ENCODE measurements at places on chromosomes 13 and 19.

DNA sequence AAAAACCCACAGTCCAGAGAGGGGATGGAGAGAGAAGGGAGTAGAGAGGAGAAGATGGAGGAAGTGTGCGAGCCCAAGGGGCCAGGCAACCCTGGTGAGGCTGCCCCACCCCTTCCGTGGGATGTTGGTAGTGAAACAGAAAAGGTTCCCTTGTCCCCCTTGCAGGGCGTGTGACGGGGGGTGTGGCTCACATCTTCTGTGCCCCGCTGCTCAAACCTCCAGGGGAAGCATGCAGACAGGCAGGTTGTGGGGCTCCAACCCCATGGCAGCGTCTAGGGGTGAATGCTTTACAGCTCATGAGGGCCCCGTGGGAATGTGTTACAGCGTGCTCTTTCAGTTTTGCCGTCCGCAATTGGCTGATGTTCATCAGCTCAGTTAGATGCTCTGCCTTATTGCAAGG, 14.7 kb upstream of the EVI5L start:
- DNase-seq = no peak

- DNase-seq = no peak
Measured at GRCh38 chr13:73957889-73958288, 176.3 kb downstream of the KLF12 start.

- DNase-seq = no peak
Measured at GRCh38 chr19:39566064-39566463, 26.1 kb upstream of the EID2 start.

DNA sequence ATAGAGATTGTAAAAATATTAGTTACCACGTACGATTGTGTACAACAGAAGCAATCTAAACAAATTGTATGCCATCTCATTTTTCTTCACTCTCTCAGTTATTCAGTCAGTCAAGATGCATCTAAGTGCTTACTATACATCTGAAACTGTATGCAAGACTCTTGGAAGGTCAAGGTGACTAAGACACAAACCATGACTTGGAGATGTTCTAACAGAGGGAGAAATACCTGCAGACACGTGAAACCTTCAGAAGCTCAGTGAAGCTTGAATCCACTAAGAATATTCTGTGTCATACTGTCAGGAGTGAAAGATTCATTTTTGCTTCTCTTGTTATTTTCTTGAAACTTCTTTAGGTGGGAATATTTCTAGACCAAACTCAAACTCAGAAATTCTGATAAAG, 365.4 kb downstream of the ITGBL1 start:
- DNase-seq = no peak

GRCh38 chr13:21549633-21550032, 54.3 kb downstream of the MICU2 start:
- no peak for DNase-seq

GRCh38 chr19:22517496-22518411, 95.6 kb upstream of the ZNF98 start:
- DNase-seq = no peak

GRCh38 chr19:43438291-43439031, 23.8 kb downstream of the TEX101 start:
- DNase-seq = peak; percentile 47

GRCh38 chr19:791567-792305, 5.5 kb upstream of the PTBP1 start:
- peak; percentile 90 for DNase-seq

DNA sequence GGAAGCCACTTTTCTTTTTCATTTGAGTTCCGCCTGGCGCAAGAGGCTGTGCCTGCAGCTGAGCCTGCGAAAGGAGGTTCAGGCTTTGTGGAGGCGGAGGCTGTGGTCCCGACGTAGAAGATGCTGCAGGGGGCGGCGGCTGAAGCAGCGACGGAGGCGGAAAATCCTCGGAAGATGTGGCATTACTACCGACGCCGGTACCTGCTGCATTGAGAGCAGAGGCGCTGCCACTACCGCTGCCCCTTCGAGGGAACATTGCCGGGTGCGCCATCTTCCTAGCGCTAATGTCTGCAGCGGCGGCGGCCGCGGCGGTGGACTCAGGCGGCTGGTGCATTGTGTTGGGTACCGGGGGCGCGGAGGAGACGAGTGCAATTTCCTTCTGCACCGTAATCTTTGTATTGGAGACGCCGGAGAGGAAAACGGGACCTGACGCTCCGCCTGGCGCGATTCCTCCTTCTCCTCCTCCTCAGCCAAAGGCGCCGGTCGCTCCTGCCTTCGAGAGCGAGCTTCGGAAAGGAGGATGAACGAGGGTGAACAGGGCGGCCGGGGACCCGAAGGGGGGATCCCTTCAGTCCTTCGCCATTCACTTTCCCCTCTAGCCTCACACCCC, at the start of gene TSC22D1:
TSS of gene TSC22D1 (minus strand) at position 590 of the 610 bp plus-strand sequence. CDS start at position 334, 256 bp downstream.
- peak; percentile 68 for DNase-seq

- DNase-seq = peak; percentile 97
Measured at GRCh38 chr19:12784394-12784870, 6.9 kb upstream of the JUNB start.

GRCh38 chr13:80339912-80340650, 845 bp downstream of the SPRY2 start:
- peak; percentile 63 for DNase-seq

DNA sequence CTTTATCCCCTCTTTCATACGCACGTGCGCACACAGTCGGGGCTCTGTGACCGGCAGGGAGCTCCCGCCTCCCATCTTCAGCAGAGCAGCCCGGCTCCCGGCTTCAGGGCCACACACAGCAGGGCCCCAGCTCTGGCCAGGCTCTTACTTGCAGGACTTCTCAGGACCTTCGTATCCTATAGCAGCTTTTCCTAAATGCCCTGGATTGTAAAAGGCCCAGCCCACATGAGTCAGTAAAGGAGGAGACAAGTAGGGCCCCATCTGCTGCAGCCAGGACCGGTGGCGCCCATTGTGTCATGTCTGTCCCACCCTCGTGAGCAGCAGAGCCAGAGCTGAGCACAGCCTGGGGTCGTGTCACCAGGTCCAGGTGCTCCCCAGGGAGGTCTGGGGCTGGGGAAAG, 107.6 kb upstream of the VSTM2B start:
- DNase-seq = no peak

DNA sequence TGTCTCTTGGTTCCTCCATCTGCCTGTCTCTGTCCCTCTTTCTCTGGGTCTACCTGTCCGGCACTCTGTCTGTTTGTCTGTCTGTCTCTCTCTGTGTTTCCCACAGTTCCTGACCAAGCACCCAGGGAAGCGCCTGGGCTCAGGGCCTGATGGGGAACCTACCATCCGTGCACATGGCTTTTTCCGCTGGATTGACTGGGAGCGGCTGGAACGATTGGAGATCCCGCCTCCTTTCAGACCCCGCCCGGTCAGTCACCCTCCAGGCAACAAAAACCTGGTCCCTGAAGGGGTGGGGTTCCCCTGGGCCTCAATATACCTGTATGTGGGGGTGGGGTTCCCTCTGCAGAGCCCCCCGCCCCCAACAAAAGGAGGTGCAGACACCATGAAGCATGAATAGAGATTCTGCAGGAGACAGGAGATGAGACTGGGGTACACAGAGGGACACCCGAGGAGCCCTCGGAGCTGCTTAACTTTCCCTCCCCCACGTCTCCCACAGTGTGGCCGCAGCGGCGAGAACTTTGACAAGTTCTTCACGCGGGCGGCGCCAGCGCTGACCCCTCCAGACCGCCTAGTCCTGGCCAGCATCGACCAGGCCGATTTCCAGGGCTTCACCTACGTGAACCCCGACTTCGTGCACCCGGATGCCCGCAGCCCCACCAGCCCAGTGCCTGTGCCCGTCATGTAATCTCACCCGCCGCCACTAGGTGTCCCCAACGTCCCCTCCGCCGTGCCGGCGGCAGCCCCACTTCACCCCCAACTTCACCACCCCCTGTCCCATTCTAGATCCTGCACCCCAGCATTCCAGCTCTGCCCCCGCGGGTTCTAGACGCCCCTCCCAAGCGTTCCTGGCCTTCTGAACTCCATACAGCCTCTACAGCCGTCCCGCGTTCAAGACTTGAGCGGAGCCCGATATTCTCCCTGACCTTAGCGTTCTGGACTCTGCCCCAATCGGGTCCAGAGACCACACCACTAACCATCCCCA, 2.6 kb upstream of the CACNG7 start:
- DNase-seq = peak; percentile 62

DNA sequence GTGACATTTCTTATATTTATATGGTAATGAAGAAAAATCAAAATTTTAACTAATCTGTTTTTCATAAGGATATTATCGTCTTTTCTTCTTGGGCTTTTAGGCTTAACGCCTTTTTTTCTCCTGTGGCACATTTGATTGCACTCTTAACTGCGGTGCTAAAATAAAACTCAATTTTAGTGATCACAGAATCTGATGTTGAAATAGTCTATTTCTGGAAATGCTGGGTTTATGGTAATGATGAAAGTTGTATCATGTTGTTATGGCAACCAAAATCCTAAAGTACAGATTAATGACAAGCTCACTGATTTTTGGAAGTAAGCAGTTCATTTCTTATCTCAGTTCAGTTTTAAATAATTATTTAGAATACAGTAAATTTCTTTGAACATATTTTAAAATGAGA, 85.3 kb downstream of the COG6 start:
- DNase-seq = no peak

DNA sequence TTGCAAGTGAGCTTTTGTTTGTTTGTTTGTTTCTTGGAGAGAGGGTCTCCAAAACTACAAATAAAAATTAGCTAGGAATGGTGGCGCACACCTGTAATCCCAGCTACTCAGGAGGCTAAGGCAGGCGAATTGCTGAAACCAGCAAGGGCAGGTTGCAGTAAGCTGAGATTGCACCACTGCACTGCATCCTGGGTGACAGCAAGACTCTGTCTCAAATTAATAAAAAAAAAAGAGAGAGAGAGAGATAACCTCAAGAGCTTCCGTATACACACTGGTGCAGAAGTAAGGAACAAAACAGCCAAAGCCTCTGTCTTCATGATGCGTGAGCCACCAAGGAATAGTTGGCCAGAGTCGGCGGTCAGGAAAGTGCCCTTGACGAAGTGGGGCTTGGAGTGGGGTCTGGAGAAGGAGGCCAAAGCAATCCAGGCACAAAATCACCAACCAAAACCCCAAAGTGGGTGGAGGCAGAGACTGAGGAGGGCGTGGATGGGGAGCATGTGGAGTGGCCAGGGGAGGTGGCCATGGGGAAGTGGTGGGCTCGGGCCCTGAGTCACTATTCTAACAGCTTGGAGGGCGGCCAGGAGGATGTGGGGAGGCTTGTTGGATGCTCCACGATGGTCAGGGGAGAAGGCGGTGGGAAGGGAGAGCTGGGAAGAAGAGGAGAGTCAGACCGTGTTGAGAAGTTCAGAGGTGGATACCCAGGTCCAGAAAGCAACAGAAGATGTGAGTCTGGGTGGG, 21.2 kb upstream of the TOMM40 start:
- DNase-seq = peak; percentile 63

- no peak for DNase-seq
Measured at GRCh38 chr19:42090672-42091071, 14.7 kb downstream of the ZNF574 start.

DNA sequence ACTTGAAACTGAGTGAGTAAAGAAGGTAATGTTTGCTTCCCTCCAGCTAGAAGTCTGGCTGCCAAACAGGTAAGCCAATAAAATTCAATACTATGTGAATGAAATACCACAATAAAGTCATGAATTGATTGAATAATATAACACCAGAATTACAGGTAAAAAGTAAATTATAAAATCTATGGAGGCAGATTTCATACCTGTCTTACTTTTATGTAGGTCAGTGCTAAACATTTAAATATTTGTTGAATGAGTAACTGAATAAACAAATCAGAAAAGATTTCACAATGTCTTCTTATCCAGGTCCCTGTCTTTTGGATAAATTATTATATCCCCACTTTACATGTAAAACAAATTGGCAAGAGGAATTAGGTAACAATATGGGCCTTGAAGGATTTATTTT, 62.7 kb downstream of the MICU2 start:
- DNase-seq = no peak

- DNase-seq = no peak
Measured at GRCh38 chr19:1158885-1159448, 15.1 kb downstream of the SBNO2 start.

DNA sequence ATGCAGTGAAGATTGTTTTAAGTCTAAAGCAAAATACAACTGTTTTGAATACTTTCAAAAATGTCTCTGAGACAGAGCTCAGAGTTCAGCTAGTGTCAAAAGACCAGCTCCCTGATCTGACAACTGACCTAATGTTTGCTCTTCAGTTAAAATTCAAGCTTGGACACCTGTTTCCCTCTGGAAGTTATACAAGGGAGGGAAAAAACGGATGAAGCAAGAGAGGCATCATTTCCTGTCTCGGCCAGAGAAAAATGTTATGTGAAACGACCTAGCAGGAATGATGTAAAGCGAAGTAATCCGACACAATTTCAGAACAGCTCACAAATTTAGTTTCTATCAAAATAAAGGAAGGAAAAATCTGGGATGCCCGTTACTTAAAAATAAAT, 59.4 kb downstream of the ZAR1L start:
- no peak for DNase-seq

- DNase-seq = no peak
Measured at GRCh38 chr13:73015805-73016204, 43.0 kb upstream of the KLF5 start.

DNA sequence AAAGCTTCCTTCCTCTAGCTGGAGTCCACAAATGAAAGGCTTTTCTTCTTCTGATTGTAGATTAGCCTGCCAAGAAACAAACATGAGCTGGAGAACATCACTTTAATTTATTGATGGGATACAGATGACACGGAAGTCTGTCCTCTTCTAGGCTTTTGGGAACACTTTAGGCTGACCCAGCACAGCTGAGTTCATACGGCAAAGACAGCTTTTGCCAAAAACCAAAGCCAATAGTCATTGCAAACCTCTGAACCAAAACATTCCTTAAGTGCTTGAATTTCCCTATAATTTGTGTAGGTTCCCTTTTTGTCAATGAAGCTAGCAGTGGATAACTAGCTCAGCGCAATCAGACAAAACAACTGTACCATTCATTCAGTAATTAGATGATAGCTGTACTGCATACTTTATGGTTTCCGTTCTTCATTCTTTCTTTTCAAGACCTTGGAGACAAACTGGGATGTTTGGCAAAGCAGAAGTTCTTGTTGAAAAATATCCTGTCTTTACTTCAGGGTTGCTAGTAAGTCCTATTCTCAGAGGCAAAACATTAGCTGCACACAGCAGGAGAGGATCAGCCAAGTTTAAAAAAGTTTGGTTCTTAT, 95.7 kb upstream of the SPRY2 start:
- DNase-seq = no peak

GRCh38 chr19:34370983-34371382, 6.0 kb downstream of the GPI start:
- peak; percentile 41 for DNase-seq

DNA sequence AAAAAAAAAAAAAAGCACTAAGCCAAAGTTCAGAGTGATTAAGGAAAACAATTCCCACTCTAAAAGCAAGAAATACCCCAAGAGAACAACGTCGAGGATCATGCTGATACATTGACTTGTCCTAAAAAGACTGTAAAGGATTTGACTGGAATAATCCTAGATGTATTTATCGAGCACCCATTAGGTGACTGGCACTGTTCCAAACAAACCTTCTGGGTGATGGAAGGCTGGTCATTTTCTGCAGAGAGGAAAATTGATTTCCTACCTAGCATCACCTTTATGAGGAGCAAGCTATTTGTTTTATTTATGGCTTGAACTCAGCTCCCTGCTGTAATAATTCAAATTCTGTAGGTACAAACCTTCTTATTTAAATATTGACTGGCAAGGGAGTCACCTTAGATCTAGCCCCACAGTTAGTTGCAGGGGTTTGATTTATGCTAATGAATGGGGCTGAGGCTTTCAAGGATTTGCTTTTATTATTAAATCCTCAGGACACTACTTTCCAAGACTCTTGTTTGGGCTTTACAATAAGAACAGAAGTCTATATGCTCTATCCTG, 471.0 kb downstream of the OLFM4 start:
- no peak for DNase-seq

- DNase-seq = peak; percentile 58
Measured at GRCh38 chr19:12825254-12826131, 8.9 kb downstream of the RTBDN start.

GRCh38 chr19:38840583-38840968, 9.0 kb upstream of the ECH1 start:
- DNase-seq = no peak

All from hematopoietic multipotent progenitor cell treated with erythropoietin and hydrocortisone succinate and interleukin-3 and kit ligand, for 6 days (in vitro differentiated cells).